Left ventricle myocardium superior (tissue), 1 donor: ENCODE measurements at places on chromosomes 3 and 15. TPM values are rescaled to one million over a fixed set of nuclear protein-coding genes. Genes with fewer than 3 reads are reported as not detected.

Gene AGBL1
- not detected for total RNA-seq

Gene BMF
- 3.2 TPM for total RNA-seq

Gene ISLR
- 11.1 TPM for total RNA-seq

Gene ENTPD3
- 0.12 TPM for total RNA-seq

Gene GOLGA6L9
- total RNA-seq: 1.4 TPM

Gene TAGLN3
- not detected for total RNA-seq

Gene MYLK
- 9.5 TPM for total RNA-seq

Gene CYP11A1
- total RNA-seq: 0.55 TPM

Gene GOLGA8M
- total RNA-seq: 1.4 TPM

Gene PDZRN3
- total RNA-seq: 147 TPM

Gene SQOR
- 19.2 TPM for total RNA-seq

Gene COLQ
- 0.99 TPM for total RNA-seq

Gene TFG
- total RNA-seq: 116 TPM

Gene IGSF10
- 1.9 TPM for total RNA-seq

Gene CTSH
- total RNA-seq: 72.3 TPM

Gene CCR8
- not detected for total RNA-seq

Gene FBN1
- total RNA-seq: 27.6 TPM

Gene SLC2A2
- not detected for total RNA-seq

Gene SRGAP3
- 6.4 TPM for total RNA-seq
